NCI-H774 (cell line): ENCODE measurements at places on chromosomes 2 and 18.

- no peak for DNase-seq
Observed at GRCh38 chr2:43038034-43038695, 188.2 kb downstream of the ZFP36L2 start.

DNA sequence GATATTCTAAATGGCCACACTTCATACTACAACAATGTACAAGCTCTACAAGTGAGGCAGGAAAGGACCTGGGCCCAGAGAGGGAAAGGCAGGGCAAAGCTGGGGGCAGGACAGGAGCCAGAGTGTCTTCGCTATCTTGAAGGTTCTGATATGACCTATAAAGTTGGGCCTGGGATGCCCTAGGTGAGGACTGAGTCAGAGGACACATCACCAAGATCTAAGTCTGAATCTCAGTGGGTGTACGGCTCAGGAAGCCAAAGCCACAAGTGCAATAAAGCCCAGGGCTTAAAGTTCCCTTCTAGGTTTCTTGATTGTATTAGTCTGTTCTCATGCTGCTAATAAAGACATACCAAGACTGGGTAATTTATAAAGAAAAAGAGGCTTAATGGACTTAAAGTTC lies 219.1 kb downstream of the ALK start:
- DNase-seq = no peak

GRCh38 chr2:18180031-18180610 lies 301.7 kb downstream of the KCNS3 start:
- DNase-seq = no peak

- DNase-seq = no peak
Observed at GRCh38 chr2:178418426-178418825, 32.5 kb downstream of the PRKRA start.

DNA sequence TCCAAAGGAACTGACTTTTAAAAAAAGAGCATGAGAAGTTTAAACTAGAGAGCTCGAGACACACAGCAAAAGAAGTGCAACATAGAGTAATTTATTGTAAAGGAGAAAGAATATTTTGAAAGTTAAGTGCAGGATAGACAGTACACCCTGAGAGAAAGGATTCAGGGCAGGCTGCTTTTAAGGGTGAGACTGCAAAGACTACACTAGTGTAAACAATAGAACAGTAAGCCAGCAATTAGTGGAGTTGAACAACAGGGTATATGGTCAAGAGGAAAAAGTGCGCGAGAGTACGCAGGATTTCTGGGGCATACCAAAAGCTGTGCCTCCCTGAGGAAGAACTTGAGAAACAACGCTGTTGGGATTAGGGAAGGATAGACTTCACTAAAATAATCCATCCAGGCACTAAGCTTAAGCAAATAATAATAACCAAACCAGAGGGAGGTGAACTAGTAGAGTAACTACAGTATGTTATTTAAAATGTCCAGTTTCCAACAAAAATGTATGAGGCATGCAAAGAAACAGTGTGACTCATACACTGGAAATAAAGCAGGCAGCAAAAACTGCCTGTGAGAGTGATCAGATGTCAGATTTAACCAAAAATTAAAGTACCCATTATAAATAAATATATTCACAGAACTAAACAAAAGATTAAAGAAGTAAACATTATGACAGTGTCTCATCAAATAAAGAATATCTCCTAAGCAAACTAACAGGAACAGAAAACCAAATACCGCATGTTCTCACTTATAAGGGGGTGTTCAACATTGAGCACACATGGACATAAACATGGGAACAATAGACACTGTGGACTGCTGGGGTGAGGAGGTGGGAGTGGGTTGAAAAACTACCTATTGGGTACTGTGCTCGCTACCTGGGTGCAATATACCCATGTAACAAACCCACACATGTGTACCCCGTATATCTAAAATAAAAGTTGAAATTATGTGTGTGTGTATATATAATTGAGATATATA lies 40.5 kb upstream of the EMILIN2 start:
- DNase-seq = peak; percentile 9

DNA sequence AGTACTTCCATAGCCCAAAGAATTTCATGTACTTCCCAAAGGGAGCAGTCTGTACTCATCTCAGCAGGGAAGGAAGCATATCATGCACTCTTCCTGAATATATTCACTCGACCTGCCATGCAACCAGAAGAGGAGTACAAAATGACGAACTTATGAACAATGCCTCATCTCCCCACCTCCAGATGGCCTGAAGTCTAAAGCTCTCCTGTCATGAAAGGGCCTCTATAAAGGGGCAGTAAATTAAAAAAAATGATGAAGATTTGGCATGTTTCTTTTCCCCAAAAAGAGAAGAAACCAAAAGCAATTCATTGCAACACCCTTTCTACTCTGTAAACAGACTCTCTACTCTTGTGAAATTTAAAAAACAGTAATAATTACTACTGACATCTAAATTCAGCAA lies 1601.1 kb downstream of the LRP1B start:
- no peak for DNase-seq

GRCh38 chr18:57649556-57650500 lies 28.2 kb upstream of the NARS1 start:
- DNase-seq = no peak

DNA sequence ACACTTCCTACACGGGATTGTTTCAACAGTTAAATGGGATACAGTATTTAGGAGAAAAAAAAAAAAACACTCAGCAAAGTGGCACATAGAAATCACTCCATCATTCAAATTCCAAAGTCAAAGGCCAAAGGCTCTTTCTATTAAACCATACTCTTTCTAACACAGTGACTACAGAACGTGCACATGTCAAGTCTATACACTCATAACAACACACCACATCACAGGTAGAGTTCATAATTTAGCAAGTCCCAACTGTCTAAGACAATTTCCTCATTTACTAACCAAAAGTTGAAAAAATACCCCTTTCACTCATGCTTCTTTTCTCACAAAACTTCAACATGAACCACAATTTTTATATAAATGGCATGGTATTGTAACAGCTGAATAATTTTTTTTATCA lies 70.8 kb downstream of the MBOAT2 start:
- DNase-seq = no peak
